Adrenal gland (tissue), 19 donors: ENCODE measurements at places on chromosomes 4 and X.

- DNase-seq = no peak
Observed at GRCh38 chrX:32397562-32398216, 813.7 kb downstream of the DMD start.

DNA sequence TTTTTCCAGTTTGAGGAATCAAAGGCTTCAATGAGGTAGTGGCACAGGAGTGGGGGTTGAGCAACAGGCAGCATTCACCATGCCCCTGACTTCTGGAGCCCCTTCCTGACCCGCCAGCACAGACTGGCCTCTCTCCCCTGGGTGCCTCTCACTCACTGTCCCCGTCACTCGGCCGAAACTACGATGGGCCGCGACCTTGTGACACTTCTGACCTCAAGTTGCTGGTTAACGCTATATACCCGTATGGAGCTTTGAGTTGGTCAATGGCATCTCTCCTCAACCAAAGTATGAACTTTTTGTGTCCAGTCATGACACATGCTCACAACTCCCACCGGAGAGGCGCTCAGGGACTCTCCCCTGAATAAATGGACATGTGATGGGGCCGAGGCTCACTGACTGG lies 72.1 kb downstream of the IRF2 start:
- no peak for DNase-seq

DNA sequence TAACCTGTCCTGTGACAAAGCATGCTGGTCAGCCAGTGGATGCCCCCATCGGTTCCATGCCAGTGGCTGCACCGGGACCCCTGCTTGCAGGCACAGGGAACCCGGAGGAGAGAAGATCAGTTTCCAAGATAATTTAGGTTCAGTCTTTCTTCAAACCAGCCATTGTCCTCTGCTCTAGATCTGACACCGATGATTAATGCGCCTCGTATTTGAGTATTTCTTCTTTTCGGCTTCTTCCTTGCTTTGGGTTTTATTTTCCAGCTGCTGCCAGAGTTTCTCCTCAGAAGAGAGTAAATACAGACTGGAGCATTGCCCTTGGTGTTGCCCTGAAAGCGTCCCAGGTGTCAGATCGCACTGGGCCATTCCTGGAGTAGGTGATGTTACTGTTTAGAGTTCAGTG lies 19.2 kb upstream of the BCOR start:
- DNase-seq = no peak

DNA sequence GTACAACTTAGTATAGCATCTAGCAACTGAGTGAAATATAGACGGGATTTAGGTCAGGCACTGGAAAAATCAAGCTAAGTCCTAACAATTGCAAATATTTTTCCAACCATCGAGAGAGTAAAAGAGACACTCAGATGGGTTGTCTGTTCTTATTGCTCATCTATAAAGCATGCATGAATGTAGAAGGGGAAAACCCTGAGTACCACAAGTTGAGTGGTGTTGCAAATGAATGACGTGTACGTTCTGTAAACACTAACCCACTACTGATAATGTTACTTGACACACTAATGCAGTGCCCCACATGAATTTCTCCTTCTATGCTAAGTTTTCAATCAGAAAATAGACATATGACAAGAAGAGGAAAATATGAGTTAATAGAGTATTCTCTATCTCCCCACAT lies 211.2 kb downstream of the COX18 start:
- DNase-seq = no peak

DNA sequence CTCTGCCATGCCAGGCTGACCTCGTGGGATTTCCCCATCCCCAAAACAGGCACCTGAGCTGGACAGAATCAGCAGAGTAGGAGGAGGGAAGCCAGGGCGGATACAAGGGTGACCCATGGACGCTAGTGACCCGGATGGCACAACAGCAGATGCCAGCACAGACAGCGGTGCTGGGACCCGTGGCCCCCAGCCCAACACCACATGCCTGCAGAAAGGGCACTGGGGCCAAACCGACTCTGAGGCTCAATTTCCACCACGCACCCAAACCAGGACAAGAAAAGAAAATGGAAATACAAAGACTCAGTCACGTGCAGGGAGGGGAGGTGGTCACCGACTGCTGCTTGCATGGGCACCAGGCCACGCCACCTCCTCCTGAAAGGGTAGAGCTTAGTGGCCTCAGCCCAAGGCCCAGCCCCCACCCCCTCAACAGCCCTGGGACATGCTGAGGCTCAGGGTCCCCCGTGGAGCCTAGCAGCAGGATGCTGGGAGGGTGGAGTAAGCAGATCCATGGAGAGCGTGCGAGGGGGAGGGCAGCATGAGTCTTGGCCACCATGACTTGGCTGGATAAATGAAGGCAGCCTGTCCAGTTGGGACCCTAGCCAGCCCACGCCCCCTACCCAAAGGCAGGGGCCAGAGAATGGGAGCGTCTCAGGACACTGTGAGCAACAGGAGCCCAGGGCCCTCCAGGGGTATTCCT lies 47.7 kb downstream of the C4orf50 start:
- no peak for DNase-seq

- DNase-seq = no peak
Observed at GRCh38 chrX:21911481-21911880, 29.0 kb upstream of the SMS start.

DNA sequence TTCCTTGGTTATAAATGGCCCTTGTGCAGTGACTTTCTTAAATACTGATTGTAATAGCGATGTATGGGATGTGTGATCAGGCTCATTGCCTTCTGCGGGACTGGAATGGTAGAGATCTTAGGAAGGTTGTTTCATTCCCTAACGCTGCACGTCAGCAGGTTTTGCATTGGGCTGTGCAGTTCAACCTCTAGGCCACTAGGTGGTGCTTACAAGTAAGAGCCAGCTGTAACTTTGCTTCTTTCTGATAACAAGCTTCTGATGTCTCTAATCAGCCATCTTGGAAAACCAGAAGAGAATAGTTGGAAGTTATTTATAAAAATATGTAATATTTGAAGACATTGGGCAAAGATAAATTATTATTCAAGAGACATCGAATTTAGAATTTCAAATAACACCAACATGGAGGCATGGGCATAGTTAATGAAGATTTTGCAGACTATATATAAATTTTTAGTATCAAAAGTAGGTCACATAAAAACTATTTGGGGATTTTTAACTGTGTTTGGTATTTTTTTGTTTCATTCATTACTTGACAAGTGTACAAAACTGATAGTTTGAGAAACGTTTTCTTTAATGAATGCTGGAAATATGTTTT lies 339.7 kb upstream of the PCDH7 start:
- DNase-seq = no peak
